Effector CD8-positive, alpha-beta T cell (primary cell): ENCODE measurements at places on chromosomes 7 and 10.

- DNase-seq = no peak
These were observed 165.3 kb downstream of the WNT2 start for GRCh38 chr7:117157241-117158209.

GRCh38 chr10:21760332-21760731 lies 226.3 kb downstream of the MLLT10 start:
- no peak for DNase-seq

GRCh38 chr7:143892527-143893300 lies 9.3 kb downstream of the TCAF1 start:
- DNase-seq = no peak

- no peak for DNase-seq
These were observed 25.3 kb downstream of the CCDC126 start for GRCh38 chr7:23622506-23622925.

DNA sequence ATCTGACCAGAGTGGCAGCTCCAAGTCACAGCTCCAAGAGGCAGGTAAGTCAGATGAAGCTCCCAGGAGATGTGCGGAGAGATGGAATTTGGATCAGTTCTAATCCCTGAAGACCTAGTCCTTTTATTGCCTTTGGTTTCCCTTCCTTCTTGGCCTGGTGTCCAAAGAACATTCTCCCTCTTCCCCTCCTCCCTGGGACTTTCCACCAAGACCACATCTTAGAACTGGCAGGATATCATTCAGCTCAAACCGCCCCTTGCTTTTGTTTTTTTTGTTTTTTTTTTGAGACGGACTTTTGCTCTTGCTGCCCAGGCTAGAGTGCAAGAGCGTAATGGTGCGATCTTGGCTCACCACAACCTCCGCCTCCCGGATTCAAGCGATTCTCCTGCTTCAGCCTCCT lies 190.8 kb downstream of the GFRA1 start:
- no peak for DNase-seq

GRCh38 chr7:103988468-103989199 lies 824 bp downstream of the RELN start:
- DNase-seq = no peak

GRCh38 chr7:129824291-129825208 lies 128.2 kb downstream of the UBE2H start:
- DNase-seq = no peak

GRCh38 chr7:130910949-130911944 lies 177.2 kb upstream of the KLF14 start:
- no peak for DNase-seq

GRCh38 chr7:140857048-140857447 lies 67.7 kb downstream of the BRAF start:
- no peak for DNase-seq

DNA sequence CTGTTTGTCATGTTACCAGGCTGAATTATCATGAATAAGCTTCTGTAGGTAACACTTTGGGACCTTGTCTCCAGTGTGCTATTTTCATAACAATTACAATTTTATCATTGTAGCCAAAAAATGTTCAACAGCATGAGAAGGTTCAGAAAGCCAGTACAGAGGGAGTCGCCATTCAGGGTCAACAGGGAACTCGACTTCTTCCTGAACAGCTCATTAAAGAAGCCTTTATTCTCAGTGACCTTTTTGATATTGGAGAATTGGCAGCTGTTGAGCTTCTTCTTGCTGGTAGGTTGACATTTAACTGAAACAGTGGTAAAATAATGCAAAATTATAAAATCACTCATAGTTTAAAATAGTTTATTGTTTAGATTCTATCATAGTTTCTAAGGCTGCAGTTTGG lies 15.8 kb downstream of the NUP205 start:
- DNase-seq = no peak

GRCh38 chr7:23020742-23021401 lies 6.9 kb upstream of the HYCC1 start:
- DNase-seq = no peak

GRCh38 chr10:9075420-9075819 lies 1020.9 kb downstream of the GATA3 start:
- DNase-seq = no peak

DNA sequence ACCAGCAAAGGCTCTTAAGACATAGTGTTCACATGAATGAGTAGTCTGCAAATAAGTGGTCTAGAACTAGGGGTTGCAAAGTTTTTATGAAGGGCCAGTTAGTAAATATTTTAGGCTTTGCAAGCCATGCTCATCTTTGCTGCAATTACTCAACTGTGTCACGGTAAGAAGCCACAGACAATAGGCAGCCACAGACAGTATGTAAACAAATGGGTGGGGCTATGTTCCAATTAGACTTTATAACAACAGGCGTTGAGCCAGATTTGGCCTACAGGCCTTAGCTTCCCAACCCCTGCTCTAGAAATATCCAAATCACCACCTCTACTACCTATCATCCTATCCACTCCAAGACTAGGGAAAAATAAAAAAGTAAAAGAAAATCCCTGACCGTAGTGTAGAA lies 9.2 kb downstream of the IKZF5 start:
- DNase-seq = no peak

DNA sequence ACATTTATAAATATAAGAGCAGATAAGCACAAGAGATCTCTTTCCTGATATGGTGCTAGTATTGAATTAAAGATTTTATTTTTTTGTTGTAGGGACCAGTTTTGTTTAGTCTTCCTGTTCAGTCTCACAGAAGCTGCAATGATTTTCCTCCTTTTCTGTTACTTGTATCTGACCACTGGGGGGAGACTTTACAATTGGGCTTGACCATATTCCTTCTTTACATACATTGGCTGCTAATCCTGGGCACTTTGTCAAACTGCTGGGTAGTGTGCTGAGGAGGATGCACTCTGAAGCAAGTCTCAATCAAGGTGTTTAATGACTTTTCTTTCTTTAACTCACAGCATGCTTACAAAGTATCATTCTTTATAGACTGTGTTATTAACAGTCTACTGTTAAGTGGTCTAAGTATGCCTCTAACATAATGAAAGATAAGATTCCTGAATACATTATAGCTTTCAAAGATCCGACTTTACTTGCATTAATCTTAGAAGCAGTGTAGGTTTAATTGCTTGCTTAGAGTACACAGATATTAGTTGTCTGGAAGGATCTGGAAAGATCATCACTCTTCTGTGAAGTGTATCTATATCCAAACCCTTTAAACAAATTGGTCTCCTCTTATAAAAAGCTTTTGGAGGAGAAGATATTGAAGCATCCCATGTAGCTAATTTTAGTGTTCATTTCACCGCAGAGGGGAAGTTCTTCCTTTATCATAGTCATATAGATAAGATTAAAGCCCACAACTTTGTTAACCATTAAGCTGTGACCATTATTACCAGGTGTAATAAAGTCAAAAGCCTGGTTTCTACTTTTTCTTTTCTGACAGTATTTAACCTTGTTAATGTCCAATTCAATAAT lies 3.1 kb downstream of the PALS2 start:
- DNase-seq = no peak

- DNase-seq = no peak
These were observed 5.4 kb upstream of the SUV39H2 start for GRCh38 chr10:14873090-14873760.

DNA sequence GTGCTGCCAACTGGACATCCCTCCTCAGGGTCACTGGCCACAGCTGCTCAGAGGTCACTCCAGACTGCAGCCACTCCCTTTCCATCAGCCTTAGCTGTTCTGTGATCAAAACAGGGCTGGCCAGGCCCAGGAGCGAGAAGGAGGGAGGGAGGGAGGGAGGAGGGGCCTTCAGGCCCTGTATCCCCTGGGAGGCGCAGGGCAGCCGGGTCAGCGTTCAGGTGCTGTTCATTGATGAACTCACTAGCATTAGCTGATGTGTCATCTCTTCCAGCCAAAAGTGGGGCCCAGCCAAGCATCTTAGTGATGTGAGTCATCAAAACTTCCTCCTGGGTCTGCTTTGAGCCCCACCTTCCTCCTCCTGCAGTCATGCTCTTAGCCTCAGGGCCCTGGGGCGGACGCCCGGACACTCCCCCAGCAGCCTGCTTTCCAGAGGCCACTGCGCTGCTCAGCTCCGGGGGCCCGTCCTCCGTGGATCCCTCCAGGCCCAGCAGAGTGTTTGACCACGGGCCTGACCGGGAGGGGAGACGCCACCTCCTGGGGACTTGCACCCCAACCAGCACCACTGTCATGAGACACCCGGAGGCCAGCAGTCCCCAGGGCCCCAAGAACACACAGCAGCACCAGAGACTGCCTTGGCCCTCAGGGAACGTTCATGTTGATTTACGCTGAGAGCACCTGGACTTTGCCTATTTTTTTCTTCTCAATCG lies 149.2 kb downstream of the PRKAG2 start:
- no peak for DNase-seq

DNA sequence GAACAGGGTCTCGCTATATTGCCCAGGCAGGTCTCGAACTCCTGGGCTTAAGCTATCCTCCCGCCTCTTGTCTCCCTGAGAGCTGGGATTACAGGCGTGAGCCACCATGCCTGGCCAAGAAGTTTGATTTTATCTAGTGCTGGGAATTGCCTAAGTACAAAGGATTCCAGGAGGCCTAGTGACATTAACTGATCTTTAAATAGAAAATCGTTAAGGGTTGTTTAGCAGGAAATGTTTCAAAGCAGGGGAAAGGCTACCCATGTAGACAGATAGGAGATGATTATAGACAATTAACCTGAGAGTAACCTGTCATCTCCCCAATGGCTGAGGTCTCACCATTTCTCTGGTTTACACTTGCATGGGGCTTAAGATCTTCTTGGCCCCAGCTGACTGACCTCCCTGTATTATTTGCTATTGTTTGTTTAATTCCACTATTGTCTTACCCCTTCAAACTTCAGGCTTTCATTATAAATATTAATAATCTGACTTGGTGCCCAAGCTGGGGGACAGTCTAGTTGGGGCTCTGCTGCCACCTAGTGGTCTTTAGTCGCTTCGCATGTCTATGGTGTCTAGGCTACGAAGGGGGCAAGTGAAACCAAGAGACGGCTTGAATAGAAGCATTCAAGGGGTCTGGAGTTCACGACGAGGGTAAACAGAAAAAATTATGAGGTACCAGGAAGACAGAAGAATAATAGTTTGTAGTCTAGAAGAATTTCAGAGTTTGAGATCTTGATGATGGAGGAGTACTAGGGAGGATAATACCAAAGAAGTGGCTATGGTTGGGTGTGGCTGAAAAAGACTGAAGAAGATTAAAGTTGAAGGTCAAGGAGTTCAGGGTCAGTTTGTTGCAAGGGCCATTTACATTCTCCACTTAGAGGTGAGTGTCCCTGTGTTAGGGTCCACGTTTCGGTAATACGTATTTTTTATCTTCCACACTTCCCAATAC lies 40.4 kb upstream of the BPGM start:
- peak; percentile 42 for DNase-seq

- DNase-seq = peak; percentile 9
These were observed 192.7 kb downstream of the PTPRN2 start for GRCh38 chr7:158394936-158395335.

GRCh38 chr10:114881417-114881816 lies 56.6 kb upstream of the TRUB1 start:
- DNase-seq = no peak

DNA sequence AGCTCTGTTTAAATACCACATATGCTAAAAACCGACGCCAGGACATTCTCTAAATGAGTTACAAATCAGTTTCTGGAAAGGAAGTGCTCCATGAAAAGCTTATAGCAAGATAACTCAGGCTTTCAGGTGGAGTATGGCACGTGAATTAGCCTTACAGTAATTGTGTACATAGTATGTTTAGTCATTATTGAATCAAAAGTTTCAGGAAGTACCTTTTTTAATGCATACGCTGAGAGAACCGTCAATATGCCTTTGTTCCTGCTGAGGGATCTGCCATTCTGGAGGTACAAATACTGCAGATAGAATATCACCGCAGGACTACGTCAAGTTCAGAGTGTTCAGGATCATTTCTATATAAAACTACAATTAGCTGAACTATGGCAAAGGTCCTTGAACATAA lies 45.7 kb downstream of the ANKMY2 start:
- DNase-seq = no peak

DNA sequence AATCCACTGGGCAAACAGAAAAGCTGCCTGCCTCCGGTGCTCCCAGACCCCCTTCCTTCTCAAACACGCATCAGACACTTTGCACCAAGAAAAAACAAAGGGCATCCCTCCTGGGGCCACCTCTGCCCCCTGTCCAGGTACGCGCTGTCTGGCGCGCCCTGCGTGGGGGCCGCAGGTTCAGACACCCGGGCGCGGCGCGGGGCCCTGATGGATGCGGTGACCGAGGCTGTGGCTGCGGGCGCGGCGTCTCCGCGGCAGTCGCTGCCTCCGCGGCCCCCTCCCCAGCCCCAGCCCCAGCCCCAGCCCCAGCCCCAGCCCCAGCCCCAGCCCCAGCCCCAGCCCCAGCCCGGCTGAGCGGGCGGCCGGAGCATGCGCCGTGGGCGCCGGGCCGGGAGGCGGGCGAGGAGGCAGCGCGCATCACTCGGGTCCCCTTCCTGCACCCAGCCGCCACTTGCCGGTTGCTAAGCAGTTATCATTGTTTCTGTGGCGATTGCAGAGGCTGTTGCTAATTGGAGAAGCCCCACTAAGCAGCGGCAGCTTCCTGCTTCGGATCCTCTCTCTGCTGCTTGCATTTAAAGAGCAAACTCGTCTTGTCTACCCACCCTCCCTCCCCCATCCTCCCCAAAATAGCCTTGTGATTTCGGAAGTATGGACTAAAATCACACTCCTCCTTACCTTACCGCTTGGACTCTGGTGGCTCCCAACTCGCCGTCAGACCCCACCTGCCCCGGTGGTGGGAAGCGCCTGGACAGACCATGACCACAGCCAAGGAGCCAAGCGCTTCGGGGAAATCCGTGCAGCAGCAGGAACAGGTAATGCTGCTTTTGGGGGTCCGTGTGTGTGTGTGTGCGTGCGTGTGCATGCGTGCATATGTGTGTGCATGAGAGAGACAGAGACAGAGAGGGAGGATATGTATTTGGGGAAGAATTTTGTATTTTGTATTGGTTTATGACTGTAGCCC lies 252.8 kb downstream of the DPP6 start:
- no peak for DNase-seq
